ENCODE measurements at places on chromosomes 16 and 17.
A peak's percentile ranks its signal among the peaks of the same experiment; 100 is the strongest.

DNA sequence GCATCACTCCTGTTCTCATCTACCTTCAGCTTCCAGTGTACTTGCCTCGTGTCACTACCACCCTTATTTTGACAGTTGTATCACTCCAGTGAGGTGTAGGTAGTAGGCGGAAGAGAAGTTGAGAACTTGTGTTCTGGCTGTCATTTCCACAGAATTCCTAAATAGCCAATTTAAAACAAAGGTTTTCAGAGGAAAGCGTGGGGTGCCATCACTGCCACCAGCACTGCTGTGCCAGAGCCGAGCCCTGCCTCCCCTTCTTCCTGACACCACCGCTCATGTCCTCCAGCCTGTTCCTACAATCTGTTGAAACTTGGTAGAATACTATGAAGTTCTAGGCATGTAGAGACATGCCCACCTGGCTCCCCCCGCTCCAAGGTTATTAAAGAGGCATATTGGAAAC lies 215.8 kb downstream of the TANC2 start:
- DNase-seq = no peak

DNA sequence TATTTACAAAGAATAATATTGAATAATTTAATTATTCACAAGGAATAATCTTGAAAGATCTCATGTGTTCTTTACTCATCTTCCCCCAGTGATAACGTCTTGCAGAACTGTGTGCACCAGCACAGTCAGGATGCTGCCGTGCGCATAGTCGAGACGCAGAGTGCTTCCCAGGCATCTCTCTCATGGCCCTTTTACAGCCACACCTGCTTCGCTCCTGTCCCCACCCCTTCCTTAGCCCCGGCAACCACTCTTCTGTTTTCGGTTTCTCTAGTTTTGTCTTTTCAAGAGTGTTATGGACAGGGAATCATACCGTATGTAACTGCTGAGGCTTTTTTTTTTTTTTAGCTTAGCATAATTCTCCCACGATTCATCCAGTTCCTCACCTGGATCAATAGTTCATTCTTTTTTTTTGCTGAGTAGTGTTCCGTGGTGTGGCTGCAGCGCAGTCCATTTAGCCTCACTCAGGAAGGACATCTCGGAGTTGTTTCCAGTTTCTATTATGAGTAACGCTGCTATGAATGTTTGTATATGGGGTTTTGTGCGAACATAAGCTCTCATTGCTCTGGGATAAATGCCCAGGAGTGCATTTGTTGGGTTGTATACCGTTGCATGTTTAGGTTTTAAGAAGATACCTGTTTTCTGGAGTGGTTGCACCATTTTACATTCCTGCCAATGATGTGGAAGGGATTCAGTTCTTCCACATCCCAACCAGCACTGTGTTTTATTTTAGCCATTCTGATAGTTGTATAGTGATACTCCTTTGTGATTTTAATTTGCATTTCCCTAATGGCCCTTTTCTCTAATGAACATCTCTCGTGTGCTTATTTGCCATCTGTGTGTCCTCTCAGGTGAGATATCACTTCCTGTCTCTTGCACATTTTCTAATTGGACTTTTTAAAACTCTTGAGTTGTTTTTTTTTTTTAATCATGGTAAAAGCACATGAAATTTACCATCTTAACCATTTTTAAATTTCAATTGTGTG lies 47.6 kb downstream of the SEC14L1 start:
- DNase-seq = no peak

GRCh38 chr17:841313-841712 lies 59.2 kb downstream of the MRM3 start:
- no peak for DNase-seq

DNA sequence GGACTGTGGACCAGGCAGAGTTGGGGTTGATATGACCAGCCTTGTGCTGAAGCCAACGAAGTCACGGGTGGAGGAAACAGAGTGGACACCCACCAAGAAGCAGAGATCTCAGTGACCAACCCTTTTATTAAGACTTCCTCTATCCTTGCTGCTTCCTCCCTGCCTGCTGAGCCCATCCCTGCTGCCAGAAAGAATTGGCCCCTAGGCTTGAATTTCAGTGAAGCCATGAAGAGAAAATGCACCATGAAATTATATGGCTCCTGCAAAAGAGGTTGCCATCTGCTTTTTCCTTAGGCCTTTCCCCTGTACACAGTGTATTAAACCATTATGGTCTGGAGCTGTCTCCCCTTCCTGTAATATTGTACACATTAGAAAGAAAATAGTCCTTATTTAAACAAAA lies 246.7 kb downstream of the HS3ST3B1 start:
- no peak for DNase-seq

GRCh38 chr16:50708373-50709060 lies 15.1 kb downstream of the NOD2 start:
- no peak for DNase-seq

DNA sequence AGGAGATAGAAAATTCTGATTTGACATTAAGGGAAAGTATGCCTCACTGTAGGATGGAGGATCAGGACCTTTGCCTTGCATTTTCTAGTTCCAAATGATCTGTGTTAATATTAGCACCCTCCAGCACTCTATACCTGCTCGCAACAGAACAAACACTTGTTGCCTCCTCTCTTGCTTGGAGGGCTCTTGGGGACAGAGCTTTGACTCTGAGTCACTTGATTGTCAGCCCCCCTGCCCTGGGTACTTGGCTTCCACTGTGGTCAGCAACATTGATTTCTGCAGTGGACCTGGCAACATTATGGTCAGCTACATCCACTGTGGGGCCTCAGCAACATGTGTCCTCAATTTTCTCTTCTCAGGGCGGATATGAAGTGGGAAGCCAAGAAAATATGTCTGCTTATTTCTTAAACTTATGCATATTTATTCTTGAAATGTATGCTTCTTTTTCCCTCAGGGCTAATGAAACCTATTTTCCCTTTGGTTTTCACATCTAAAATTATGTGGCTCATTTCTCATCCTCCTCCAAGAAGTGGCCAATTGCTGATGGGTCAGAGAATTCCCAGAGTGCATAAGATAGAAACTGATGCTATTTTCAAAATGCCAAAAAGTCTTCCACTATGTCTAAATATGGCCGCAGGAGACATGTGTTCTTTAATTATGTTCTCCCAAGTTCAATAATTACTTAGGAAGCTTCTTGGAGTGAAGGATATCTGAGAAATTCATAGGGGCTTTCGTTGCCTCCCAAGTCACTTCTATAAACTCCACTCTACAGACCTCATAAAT lies 94.6 kb upstream of the SMIM36 start:
- no peak for DNase-seq

DNA sequence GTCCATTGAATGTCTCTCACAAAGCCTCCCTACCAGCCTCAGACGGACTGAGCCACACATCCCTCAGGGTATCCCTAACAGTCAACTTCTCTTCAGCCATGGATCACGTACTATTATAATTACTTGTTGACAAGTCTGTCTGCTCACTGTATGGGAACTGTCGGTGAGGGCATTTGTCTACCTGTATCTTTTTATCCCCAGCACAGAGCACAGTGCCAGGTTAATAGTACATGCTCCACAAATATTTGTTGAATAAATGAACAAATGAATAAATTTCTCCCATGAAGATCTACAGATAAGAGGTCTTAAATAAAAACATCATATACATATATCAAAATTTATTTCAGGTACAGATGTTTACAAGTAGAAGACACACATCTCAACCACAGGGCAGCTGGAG lies 414.0 kb downstream of the SOX9 start:
- no peak for DNase-seq

- DNase-seq = no peak
Observed at GRCh38 chr16:87216148-87216840, 100.9 kb downstream of the C16orf95 start.

DNA sequence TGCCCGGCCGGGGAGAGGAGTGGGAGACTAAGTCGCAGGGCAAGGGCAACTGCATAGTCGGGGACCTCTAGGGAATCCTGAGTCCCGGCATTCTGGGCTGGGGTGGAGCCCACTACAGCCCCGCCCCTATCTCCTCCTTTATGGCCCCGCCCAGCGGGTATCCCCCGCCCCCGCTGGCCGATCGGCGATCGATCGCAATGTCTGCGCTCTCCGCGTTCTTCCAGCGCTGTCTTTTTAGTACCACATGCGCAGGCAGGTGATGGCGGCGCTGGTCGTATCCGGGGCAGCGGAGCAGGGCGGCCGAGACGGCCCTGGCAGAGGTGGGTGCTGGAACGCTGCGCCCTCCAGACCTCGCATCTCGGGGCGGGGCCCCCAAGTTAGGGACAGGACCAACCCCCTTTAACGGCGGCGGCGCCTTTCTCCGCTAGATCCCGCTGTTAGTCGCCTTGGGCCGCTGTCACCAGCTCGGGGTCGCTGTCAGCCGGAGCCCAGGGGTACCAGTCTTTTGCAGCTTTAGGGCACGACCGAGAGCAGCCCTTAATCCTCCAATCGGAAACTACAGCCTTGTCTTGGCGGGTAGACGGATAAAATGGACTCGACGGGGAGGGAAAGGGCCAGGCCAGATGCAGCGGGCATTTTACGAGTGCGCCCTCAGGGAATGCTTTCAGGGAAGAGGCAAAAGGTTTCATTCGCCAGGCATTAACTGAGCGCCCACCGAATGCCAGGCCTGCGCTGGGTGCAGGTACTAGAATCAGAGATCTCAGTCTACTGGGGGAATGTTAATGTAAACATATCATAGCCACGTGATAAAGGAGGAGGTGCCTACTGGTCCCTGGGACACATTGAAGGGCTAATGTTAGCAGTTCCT lies at the start of gene DPH1:
Gene DPH1 (plus strand): TSS at position 243 of the 868 bp plus-strand sequence. CDS start 17 bp downstream, at position 260.
- DNase-seq = peak; percentile 78

GRCh38 chr17:45722161-45722560 lies 62.0 kb upstream of the CRHR1 start:
- DNase-seq = no peak

DNA sequence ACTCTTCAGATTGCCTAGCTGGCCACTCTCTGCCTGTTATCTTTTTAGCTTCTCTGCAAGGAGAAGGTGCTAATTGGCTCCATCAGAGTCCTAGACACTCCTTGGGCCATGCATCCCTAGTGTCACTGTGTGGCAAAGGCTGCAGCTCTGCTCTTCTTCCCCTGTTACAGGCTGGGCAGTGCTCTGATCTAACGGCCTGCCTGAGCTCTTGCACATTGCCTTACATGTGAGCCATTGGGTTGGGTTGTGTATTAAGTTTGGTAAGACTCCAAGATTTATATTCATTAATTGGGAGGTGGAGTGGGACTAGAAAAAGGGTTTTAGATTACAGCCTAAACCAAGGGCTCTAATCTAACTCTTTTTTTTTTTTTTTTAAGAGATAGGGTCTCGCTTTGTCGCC lies 23.0 kb upstream of the SYT17 start:
- no peak for DNase-seq

- no peak for DNase-seq
Observed at GRCh38 chr17:58913971-58914769, 158.5 kb downstream of the PPM1E start.

GRCh38 chr17:39595294-39595693 lies 12.4 kb downstream of the NEUROD2 start:
- DNase-seq = no peak
